PC-3 (cell line): ENCODE measurements at places on chromosomes 6 and 20. TPM values are rescaled to one million over a fixed set of nuclear protein-coding genes. Genes with fewer than 3 reads are reported as not detected.

GRCh38 chr20:46690219-46691106 lies 1.2 kb upstream of the TP53RK start:
- DNase-seq: no peak

- no peak for DNase-seq
Observed at GRCh38 chr6:113184291-113184690, 672.9 kb upstream of the MARCKS start.

GRCh38 chr6:10422737-10423034 lies 7.8 kb upstream of the TFAP2A start:
- DNase-seq: no peak

- no peak for DNase-seq
Observed at GRCh38 chr6:109315341-109316110, 66.7 kb downstream of the CD164 start.

DNA sequence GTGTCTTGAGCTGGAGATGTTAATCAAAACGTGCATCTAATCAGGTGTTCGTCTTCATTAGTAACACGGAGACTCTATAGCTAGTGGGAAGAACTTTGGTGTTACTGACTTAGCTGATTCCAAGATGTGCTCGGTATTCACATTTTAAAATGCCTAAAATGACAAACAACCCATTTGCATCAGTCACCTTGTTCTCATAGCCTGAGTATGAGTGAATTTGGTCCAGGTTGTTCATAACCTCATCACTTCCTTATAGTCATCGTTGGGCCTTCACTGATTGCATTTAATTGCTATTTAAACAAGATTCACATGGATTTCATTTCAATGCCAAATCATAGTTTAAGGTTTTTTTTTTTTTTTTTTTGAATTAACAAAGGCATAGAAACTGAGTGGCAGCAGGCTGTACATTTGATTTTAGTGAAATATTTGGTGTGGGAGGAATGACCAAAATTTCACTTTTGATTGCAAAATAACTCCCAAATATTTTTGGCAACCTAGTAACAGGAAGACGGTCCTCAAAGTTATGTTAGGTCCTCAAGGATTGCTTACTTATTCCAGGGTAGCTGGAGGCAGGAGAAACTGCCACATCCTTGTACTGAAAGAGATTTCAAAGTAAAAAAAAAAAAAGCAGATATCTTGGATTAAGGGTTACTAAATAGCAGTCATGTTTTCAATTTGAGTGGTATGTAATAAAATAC lies 104.7 kb downstream of the JARID2 start:
- DNase-seq: peak; percentile 48

DNA sequence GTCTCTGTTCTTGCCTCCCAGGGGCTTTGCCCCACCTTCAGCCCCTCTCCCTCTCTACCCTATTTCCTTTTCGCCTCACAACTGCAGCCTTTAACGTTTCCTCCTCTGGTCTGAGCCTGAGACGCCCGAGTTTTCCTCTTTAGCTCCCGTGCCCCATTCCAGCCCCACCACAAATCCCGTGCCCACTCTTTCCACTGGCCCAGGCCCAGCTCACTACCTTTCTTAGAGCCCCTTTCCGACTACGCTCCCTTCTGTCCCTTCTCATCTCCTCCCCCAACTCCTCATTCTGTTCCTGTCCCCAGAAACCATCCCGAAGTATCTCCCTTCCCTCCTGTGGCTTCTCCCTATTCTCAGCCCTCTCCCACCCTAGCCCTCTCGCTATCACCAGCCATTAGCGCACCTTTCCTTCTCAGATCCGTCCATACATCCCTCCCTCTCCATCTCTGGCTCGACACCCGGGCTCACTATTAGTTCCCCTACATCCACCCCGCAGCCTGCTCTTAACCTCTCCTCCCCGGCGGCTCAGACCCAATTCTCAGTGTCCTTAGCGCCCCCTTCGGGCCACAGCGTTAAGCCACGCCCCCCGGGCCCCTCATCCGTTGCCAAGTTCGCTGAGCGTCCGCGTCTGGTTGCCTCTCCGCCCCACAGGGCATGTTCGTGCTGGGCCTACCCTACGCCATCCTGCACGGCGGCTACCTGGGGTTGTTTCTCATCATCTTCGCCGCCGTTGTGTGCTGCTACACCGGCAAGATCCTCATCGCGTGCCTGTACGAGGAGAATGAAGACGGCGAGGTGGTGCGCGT lies 2.7 kb downstream of the SLC32A1 start:
- no peak for DNase-seq

GRCh38 chr20:57483287-57484050 lies 41.5 kb downstream of the CTCFL start:
- no peak for DNase-seq

Gene LRRC1
- total RNA-seq: 18.1 and 19.4 TPM in 2 replicates

Gene HLA-G
- not detected in 2 replicates for total RNA-seq

DNA sequence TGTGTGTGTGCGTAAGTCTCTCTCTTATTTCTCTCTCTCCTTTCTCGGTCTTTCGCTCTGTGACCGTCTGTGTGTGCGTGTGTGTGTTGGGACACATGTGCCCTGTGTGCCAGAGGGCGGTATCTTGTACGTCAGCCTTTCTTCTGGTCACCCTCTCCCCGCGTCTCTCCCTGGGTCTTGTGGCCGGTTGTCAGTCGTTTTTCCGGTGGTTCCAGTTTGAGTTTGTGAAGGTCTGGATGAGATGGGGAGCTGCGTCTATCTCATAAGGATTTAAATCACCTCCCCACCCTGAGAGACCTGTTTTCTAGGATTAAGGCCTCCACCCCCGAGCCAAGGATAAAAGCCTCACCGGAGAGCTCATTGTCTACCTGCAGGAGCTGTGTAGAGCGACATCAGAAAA lies 295.5 kb upstream of the ZNF337 start:
- no peak for DNase-seq

DNA sequence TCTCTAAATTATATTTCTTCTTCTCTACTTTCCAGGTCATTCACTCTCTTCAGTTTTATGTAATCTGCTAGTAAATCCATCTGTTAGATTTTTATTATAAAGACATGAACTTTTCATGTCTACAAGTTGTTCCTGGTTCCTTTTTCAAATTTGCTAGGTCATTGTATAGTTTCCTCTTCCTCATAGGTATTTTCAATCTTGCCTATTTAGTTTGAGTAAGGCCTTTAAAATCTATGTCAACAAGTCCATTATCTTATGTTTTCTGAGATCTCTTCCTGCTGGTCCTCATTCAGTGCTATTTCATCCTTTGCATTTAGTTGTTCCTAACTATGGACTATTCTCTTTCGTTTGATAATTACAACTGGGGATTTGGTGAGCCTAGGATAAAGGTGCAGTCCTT lies 11.0 kb downstream of the RRBP1 start:
- no peak for DNase-seq

GRCh38 chr20:41047975-41048305 lies 19.3 kb downstream of the TOP1 start:
- DNase-seq: peak; percentile 38

Gene ARFGAP1
- total RNA-seq: 75.6 and 92.0 TPM in 2 replicates

Gene PRR18
- not detected in 2 replicates for total RNA-seq

DNA sequence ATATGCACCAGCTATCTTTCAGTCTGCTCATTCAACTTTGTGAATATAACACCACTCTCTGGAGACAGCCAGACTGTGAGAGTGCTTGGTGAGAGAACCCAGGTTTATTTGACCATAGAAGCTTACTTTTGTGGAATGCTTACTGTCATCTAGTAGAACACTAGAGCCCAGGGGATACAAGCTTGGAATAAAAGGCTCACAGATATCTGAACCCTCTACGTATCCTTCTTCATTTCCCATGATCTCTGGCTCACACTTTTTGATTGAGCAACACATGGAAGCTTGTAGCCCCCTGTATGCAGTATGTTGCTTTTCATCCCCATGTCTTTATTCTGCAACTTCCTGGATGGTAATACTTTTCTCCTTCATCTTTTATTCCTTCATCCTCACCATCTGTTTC lies 835.3 kb upstream of the CITED2 start:
- DNase-seq: no peak

DNA sequence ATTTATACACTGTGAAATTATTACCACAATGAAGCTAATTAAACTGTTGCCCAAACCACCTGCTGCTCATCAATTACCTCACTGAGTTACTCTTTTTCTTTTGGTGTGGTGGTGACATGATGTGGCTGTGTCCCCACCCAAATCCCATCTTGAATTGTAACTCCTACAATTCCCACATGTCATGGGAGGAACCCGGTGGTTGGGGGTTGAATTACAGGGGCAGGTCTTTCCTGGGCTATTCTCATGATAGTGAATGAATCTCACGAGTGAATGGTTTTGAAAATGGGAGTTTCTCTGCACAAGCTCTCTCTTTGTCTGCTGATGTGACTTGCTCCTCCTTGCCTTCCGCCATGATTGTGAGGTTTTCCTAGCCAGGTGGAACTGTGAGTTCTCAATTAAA lies 145.0 kb downstream of the LRRC1 start:
- no peak for DNase-seq

DNA sequence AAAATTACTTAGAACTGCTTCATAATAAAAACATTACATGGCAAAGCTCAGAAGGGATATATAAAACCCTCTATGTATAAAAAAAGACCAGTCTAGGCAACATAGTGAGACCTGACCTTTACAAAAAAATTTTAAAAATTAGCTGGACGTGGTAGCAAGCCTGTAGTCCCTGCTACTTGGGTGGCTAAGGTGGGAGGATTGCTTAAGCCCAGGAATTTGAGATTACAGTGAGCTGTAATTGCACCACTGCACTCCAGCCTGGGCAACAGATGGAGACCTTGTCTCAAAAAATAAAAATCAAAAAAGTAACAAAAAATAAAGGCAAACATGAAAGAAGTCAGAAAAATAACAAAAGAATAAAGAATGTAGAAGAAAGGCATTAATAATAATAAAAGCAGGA lies 21.5 kb upstream of the TPD52L1 start:
- no peak for DNase-seq

DNA sequence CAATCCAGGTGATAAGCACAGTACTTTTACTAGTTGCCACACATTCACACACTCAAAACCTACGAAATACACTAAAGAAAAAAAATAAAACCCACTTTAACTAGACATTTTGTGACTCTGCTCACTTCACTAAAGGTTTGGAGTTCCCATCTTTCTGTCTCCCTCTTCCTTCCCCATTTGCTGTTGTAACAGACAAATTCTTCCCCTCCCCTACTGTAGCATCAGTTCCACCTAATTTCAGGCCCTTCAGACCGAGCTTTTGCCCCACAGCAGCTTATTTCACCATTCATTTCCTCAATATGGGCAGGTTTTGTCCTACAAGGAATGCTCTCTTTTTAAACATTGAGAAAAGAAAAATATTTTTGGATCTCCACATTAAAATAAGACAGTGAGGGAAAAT lies 31.3 kb upstream of the MRAP2 start:
- no peak for DNase-seq

- DNase-seq: no peak
Observed at GRCh38 chr6:83314693-83315092, 116.2 kb downstream of the ME1 start.

DNA sequence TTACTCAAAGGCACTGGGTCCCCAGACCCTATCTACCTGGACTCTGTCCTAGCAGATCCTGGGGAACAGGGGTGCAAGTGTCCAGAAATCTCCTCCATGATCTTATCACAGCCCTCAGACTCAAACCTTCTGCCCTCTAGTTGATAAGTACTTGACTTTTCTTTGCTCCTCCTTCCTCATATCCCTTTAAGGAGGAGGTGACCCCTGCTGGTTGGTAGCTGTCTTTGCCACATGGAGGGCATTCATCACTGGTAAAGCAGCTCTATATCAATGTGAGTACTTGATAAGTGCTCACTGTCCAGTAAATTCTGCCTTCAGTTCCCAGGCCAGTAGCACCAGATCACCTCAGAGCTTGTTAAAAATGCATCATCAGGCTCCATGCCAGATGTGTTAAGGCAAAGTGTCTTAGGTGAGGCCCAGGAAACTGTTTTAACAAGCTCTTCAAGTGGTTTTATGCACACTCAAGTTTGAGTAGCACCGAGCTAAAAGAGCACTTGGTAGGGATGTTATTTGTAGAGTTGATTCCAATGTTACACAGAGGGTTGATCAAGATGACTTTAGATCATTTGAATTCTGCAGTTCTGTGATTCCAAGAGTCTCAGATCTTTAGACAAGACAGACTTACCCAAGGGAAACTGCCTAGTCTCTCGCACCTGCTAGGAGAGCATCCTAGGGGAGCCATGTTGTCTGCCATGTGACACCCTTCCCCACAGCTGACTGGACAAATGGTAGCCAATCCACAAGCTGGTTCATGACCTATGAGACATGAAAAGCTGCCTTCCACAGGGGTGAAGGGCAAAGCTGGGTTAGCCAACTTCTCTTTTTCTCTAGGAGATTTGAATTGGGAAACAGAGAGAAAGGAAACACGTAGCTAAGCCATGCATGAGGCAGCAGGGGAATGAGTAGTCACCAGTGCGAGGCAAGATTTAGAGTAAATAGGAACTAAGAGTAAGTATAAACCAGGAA lies 18.6 kb downstream of the TREML2 start:
- DNase-seq: peak; percentile 62

Gene CLDN20
- not detected in 2 replicates for total RNA-seq

Gene PROCR
- total RNA-seq: 45.4 and 55.7 TPM in 2 replicates

- no peak for DNase-seq
Observed at GRCh38 chr6:54037277-54037779, 73.9 kb upstream of the MLIP start.

GRCh38 chr20:63433351-63433750 lies 39.1 kb downstream of the KCNQ2 start:
- no peak for DNase-seq

Gene ZCCHC3
- 18.5 and 21.5 TPM in 2 replicates for total RNA-seq

DNA sequence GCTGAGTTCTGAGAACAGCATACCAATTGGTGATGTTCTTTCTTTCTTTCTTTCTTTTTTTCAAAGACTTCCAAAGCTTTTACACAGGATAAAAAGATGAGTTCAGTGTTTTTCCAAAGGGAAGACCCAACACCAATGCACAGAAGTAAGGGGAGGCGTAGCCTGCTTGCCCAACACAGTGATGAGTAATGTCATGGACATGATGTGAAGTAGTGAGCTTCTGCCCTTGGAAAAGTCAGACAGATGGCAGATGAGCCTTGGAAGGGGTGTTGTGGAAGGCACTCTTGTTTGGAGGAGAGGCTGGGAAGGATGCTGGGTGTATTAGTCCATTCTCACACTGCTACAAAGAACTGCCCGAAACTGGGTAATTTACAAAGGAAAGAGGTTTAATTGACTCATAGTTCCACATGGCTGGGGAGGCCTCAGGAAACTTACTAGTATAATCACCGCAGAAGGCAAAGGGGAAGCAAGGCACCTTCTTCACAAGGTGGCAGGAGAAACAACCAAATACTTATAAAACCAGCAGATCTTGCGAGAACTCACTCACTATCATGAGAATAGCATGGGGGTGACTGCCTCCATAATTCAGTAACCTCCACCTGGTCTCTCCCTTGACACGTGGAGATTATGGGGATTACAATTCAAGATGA lies 12.6 kb downstream of the LRP11 start:
- DNase-seq: no peak
